ENCODE measurements at places on chromosomes 2 and 18.

- no peak for DNase-seq
These were observed 1.4 kb upstream of the ATP8B1 start for GRCh38 chr18:57804557-57804956.

- DNase-seq: no peak
These were observed 74.2 kb downstream of the CDK15 start for GRCh38 chr2:201880579-201880978.

DNA sequence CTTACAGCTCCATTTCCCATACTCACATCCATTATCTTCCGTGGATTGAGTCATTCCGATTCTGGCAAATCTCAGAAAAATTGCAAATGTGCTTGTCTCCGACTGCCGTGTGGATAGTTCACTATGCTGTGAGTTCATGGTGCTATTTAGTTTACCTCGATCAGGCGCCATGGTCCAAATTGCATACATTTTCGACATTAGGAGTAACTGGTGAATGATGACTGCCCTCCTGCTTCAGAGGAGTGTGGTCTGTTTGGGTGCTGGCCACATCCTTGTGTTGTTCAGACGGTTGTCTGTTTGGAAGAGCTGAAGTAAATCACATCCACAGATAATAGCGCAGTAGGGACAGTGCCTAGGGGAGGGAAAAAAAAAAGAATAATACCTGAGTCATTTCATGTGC, 439.5 kb downstream of the ZNF516 start:
- DNase-seq: no peak

- DNase-seq: peak; percentile 38
These were observed 139.6 kb upstream of the PELI1 start for GRCh38 chr2:64283641-64284361.

GRCh38 chr2:216551234-216552068, 52.8 kb downstream of the RPL37A start:
- no peak for DNase-seq

DNA sequence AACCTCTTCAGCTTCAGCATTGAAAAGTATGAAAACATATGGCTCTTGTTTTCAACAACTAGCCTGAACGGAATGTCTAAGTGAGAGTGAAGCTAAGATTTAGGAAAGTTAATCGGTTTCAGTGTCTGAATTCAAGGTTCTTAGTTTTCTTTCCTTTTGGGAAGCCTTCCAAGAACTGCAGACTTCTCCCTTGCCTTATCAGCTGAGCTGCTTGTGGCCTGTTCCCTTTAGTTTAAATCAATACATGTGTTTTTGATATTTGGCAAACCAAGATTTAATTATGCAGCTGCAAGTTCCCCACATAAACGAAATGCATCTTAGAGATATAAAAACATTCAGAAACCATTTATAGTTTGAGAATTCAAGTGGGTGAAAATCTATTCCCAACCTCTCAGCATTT, 274.3 kb upstream of the NRP2 start:
- DNase-seq: no peak

- no peak for DNase-seq
These were observed 39.1 kb upstream of the GALNT3 start for GRCh38 chr2:165833156-165833555.

GRCh38 chr2:45256867-45257641, 247.8 kb upstream of the SIX2 start:
- no peak for DNase-seq

DNA sequence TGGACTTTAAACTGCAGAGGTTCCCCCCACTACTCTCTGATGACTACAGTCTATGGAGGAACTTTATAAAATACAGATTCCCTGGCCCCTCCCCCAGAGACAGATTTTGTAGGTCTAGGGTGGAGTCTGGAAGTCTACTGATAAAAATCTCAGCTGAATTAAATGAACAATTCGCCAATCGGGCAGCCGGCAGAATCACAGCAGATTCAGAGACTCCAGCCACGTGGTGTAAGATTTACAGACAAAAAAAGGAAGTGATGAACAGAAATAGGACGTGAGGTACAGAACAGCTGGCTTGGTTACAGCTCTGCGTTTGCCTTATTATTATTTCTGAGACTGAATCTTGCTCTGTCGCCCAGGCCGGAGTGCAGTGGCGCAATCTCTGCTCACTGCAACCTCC, 21.4 kb upstream of the MTA3 start:
- DNase-seq: peak; percentile 72

DNA sequence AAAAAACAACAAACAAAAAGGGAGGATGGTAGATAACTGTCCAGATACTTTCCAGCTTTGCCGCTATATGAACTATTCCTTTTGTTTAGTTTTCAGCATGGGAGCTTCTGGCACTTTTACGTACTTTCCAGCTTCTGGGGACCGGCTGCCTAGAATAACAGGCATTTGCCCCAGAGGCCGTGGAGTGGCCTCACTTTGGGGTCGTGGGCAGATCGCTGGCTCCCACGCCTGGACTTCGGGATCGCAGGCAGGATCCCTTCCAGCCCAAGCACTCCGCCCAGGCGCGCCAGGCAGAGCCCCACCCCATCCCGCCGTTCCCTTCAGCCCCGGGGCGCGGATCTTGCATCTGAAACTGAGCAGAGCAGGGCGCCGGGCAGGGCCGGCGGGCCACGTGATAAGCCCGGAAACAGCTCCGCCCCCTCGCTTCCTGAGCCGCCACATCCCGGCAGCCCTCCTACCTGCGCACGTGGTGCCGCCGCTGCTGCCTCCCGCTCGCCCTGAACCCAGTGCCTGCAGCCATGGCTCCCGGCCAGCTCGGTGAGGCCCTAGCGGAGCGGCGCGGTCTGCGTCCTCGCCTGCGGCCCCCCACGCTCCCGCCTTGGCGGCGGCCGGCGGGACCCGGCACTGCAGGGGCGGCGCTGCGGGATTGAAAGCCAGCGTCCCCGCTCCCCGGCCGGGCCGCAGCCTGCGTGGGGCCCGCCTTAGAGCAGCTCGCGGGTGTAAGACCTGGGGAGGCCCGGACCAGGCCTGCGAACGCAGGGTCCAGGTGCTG, at the start of gene ATIC:
Gene ATIC (plus strand): TSS at position 435 of the 772 bp plus-strand sequence. CDS start 84 bp downstream, at position 519.
- DNase-seq: peak; percentile 90

GRCh38 chr2:46562451-46562840, 83.1 kb downstream of the TMEM247 start:
- DNase-seq: no peak

DNA sequence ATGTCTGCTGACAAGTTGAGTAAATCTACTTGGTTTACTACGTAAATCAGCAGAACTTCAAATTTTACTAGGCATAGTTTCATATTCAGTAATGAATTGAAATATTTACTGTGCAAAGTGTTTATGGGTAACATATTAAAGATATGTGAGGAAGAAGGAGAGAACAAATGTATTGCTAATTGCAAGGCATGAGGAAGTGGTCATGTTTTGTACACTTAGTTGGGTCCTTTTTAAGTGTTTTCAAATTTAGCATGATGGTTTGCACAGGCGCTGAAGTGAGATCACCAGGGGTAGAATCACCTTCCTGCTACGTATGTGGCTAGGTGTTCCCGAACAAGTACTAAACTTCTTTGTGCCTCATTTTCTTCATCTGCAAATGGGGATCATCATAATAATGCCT, 1534.4 kb downstream of the LRP1B start:
- no peak for DNase-seq

GRCh38 chr2:218406949-218407618, 7.4 kb downstream of the CTDSP1 start:
- no peak for DNase-seq

GRCh38 chr2:216660496-216660895, 27.3 kb downstream of the IGFBP2 start:
- DNase-seq: no peak

DNA sequence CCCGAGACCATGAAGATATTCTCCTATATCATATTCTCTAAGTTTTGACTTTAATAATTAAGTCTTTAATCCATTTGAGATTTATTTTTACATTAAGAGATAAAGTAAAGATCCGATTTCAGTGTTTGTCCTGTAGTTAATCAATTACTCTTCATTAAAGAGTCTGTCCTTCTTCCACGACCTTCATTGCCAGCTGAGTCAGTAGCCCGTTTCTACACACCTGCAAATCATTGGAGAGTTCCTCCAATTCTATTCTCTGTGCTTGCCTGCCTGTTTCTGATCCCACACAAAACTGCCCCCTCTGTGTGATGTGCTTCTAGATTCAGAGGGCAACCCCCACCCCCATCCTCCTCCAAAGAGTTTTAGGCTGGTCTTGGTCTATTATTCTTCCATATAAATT, 119.2 kb downstream of the KCNF1 start:
- no peak for DNase-seq

GRCh38 chr18:62539284-62540165, 16.7 kb downstream of the ZCCHC2 start:
- DNase-seq: no peak

GRCh38 chr2:131031431-131031841, 61.8 kb downstream of the FAM168B start:
- DNase-seq: no peak

DNA sequence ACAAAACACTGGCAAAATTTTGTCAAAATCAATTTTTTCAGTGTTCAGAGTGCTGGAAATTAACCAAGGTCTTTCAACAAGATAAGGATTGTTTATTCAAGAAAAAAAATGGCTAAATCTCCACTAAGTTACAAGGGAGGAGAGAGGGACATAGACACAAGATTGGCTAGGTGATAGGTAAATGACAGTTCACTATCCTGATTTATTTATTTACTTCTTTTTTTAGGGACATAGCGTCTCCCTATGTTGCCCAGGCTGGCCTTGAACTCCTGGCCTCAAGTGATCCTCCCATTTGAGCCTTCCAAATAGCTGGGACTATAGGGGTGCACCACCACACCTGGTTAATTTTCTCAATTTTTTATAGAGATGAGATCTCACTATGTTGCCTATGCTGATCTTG, 3.7 kb upstream of the WDR33 start:
- no peak for DNase-seq

DNA sequence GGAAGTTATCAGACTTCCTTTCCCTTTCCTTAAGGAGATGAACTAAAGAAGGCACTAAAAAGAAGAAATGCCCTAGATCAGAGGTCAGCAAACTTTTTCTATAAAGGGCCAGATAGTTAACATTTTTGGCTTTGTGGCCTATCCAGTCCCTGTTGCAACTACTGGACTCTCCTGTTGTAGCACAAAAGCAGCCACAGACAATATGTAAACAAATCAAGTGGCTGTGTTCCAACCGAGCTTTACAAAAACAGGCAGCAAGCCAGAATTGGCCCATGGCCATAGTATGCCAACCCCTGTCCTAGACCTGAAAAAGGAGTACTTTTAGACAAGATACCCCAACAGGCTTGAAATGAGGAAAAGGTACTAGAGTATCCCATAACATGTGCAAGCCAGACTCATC, 10.9 kb downstream of the NHEJ1 start:
- no peak for DNase-seq

DNA sequence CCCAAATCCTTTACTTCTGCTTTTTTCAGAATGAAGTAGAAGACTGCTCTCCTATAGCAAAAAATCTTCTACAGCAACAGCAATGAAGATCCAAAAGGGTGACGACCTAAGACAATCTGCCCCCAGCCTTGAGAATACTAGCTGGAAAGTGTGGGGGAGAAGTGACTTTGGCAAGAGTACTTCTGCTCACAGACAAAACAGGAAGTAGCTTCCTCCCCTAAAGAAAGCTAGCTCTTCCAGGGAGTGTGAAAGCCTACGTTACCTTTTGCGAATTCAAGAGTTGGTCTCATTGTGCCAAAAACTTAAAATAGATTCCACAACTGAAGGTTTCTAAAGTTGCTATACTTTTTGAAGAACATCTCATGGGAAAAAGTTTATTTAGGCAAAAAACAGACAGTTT, 1069.2 kb upstream of the CHAC2 start:
- DNase-seq: no peak

Measured in NAMALWA (cell line).